Left colon (tissue), 2 donors: ENCODE measurements at places on chromosomes 13 and 19. TPM values are rescaled to one million over a fixed set of nuclear protein-coding genes. Genes with fewer than 3 reads are reported as not detected.

The SLITRK5 gene
- 0.24 TPM for total RNA-seq

DNA sequence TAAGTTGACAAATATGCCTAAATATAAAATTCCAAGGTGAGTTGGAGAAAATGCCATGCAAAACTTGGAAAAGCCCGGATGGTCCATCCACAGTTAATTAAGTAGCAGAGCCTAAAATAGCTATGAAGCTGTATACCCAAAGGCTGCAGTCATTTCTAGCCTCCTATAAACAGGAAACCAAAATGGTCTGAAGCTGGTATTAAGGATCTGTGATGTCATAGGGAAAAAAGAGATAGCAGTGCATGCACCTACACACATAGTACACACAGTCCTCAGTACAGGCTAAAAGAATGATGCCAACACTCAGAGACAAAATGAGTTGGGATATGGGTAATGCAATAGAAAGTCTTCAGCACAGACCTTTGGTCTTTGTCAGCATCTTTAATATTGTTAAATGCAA lies 736.9 kb downstream of the EFNB2 start:
- no peak for DNase-seq

The KIR3DL1 gene
- total RNA-seq: not detected

DNA sequence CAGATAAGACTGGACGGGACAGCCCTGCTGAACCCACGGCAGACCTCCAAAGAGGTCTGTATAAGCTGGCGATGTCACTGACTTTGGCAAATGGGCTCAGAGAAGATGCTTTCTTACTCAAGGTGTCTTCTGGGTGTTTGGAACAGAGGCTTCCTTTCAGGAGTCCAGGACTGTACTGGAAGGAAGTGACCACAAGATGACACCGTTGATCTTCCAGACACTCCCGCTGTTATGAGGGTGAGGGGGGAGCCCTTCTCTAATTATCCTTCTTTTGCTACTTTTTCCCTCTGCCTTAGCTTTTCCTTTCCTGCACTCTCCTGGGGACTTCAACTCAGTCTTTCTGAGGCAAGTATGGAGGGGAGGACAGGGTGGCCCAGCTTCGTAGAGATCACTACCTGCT lies 65.2 kb upstream of the ZNF599 start:
- DNase-seq: no peak

The ZNF550 gene
- 5.3 TPM for total RNA-seq

DNA sequence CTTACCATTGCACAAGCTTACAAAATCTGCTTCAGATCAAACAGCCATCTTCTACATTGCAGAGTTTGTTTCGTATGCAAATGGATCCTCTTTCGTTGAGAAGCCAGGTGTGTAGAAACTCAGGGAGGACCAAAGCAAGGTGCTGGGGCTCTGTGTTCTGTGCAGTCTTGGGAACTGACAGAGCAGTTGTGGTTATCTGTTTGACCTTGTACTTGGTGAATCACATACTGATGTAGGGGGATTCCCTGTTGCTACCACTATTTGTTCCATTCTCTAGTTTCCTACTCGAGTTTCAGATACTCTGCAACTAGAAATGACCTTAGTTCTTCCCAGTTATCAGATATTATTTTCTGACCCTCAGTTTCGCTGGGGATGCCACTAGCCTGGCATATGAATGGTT lies 95.2 kb upstream of the CLDN10 start:
- DNase-seq: no peak

The NALCN gene
- 0.17 TPM for total RNA-seq

DNA sequence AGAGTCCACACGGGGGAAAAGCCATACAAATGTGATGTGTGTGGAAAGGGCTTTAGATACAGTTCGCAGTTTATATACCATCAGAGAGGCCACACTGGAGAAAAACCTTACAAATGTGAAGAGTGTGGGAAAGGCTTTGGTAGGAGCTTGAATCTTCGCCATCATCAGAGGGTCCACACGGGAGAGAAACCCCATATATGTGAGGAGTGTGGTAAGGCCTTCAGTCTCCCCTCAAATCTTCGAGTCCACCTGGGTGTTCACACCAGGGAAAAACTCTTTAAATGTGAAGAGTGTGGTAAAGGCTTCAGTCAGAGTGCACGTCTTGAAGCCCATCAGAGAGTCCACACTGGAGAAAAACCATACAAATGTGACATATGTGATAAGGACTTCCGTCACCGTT lies 23.3 kb upstream of the ZNF233 start:
- no peak for DNase-seq

DNA sequence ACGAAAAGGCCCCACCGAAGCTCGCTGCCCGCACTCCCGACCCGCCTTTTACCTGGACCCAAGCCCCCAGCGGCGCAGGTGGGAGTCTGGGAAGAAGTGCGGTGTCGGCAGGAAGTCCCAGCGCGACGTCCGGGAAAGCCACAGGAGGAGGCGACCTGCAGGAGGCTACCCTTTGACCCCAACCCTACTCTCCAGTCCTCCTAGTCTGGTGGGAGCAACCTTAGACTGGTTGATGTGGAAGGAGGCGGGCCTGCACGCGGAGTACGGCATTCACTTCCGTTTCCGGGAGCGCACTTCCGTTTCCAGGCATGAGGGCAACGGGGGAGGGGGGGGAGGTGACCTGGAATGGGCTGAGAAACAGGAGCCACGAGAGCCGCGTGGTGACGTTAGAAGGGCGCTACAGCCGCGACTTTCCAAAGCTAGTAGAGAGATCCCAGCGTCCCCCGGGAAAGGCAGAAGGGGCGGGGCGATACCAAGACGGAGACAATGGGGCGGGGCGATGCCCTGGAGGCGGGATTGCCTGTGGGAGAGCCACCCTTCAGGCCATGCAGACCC lies 28.5 kb downstream of the ZNF266 start:
- DNase-seq: peak; percentile 54

DNA sequence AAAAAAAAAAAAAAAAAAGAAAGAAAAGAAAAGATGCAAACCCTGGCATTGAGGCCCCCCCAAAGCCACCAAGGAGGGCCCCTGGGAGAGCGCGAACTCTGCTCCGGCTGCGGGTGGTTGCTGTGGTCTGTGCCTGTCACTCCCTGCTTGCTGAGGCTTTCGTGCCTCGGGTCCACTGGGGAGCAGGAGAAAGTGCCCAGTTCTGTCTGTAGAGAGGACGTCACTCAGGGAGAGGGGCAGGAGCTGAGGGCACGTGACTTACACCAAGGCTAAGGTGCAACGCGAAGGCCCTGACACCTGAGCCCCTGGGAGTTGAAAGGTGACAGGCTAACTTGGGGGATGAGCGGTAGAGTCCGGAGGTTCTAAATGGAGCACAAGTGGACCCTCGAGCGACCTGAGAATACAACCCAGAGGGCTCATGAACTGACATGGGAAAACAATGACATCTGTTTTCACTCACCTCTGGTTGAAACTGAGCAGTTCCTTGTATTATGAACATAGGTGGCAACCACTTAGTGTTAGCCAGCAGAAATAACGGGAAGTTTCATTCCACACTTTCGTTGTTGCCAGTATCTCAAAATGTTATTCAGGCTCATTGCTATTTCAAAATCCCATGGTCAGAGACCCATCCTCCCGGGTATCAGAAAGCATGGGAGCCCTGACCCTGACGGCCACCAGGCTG lies 69.2 kb upstream of the TM9SF2 start:
- no peak for DNase-seq

GRCh38 chr19:33054623-33055022 lies 10.1 kb downstream of the RHPN2 start:
- peak; percentile 93 for DNase-seq

DNA sequence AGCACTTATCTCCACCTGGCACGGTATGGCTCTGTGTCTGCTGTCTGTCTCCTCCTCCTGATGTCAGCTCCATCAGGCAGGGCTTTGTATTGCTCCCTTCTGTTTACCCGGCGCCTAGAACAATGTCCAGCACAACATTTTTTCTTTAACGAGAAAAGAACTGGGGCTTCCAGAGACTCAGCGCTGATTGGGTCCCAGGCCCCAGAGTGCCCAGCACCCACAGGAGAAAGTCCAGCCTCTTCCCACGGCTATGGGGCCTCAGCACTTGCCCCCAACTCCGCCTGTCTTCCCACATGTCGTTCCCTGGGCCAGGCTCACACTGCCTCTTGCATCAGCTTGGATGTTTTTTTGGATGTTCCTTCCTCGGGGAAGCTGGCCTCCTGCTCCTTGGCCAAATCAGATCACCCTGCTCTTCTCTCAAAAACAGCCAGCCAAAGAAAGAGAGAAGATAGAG lies 6.9 kb downstream of the MYPOP start:
- DNase-seq: no peak

The FSD1 gene
- 0.95 TPM for total RNA-seq

GRCh38 chr19:34639491-34640085 lies 37.4 kb downstream of the SCGB2B2 start:
- no peak for DNase-seq

The ZNF383 gene
- total RNA-seq: 8.4 TPM

- DNase-seq: no peak
Measured at GRCh38 chr13:64884976-64885375, 2345.2 kb downstream of the PCDH9 start.

- no peak for DNase-seq
Measured at GRCh38 chr19:18230941-18231734, 4.9 kb upstream of the PDE4C start.

DNA sequence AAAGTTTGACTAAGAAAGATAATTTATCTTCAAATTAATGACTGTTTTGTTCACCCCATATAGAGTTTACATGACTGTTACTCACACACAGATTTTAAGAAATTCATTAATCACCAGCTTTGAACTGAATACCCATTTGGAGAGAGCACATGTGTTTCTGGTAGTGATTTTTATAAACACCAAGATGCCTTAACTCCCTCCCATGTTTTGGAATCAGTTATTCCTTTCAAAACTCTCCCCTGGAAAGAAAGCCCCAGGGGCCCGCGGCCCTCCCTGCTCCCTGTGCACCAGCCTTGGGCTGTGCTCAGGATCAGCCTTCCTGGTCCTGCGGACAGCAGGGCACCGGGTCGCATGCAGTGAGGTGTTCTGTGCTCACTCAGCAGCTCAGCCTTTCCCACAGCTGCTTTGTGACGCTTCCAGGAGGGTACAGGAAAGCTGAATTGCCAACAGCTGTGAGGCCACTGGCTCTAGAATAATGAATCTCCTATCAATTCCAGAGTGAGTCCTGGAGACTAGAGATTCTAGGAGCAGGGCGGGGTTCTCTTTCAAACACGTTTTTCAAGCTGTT lies 483.2 kb downstream of the EFNB2 start:
- no peak for DNase-seq

The ZNF723 gene
- total RNA-seq: not detected

DNA sequence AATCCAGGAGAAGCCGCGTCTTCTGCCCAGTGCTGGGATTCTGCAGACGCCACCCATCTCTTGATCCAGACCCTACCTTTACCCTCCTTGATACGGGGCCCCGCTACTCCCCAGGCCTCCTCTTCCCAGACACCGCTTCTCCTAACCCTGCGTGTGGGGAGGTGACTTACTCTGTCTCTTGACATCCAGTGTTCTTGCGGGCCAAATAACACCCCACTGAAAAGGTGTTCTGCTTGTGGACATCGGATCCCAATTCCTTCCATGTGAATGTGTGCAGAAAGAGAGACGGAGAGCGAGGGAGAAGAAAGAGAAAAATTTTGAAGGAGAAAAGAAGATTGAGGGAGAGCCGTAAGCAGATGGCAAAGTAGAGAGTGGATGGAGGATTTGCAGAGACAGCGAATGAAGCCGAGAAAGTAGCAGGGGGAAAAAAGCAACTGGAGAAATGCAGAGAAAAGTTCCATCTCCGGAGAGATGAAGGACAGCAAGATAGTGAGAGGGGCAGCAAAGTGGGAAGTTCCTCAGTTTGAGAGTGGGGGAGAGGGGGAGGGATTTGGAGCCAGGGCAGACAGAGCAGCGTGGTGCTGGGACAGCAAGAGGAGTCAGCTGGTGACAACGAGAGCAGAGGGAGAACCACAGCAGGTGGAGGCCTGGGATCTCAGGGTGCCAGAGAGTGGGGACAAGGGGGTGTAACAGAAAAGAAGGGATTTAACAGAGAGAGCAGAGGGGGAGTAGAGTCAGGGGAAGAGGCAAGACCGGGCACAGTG lies 814 bp downstream of the ZNF480 start:
- DNase-seq: no peak

The MED26 gene
- 9.0 TPM for total RNA-seq

- no peak for DNase-seq
Measured at GRCh38 chr13:67635754-67636153, 405.6 kb upstream of the PCDH9 start.
